ENCODE measurements at places on chromosomes 5 and 9.

GRCh38 chr9:71326360-71326759 lies 204.9 kb upstream of the TRPM3 start:
- DNase-seq: no peak

- no peak for DNase-seq
Measured at GRCh38 chr9:70580606-70581195, 166.2 kb upstream of the KLF9 start.

DNA sequence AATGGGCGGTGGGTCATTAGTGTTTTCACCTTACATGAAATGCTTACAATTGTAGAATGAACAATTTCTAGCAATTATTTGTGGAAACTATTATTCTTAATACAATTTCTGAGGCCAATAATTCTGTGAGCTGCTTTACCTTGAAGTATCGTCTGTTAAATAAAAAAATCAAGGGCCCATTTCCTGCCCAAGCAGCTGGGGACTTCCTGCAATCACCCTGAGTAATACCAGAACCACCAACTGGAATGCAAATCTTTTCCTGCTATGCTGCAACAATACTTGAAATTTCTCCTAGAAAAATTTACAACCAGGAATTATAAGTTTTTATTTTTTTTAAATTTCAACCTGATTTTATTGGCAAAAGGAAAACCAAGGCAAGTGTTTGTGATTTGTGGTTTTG lies 52.6 kb downstream of the ADAMTS16 start:
- no peak for DNase-seq

DNA sequence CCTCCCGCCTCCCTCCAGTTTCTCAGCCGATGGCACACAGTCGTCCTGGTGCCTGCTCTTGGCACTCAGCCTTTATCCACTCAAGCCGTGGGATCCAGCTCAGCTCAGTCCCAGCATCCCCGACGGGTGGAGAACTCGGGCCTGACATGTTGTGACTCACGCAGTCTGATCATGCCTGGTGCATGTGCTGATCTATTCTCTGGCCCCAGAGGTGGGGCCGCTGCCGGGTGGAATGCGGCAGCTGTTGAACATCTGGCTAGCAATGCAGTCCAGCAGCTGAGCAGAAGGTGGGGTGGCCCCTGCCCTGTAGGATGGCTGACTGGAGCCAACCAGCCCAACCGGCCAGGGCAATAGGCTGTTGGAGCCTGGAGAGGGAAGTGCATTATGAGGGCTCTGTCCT lies 1.7 kb upstream of the AIF1L start:
- no peak for DNase-seq

DNA sequence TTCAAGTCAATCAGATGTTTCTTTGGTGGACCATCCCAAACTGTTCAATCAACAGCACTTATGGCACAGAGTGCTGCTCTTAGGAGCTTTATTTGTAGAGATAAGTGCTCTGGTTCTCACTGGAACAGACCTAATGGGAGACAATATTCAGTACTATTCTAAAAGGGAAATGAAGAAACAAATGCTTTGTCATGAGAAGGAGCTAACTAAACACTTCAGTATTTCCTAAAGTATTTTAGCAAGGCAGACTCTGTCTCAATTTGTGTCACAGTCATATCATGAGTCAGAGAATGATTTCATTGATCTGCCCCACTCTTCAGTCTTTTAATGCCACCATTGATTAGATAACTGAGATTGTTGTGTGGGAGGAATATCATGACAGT lies 175.3 kb downstream of the SLF1 start:
- no peak for DNase-seq

- no peak for DNase-seq
Measured at GRCh38 chr5:27311544-27311943, 273.2 kb upstream of the CDH9 start.

DNA sequence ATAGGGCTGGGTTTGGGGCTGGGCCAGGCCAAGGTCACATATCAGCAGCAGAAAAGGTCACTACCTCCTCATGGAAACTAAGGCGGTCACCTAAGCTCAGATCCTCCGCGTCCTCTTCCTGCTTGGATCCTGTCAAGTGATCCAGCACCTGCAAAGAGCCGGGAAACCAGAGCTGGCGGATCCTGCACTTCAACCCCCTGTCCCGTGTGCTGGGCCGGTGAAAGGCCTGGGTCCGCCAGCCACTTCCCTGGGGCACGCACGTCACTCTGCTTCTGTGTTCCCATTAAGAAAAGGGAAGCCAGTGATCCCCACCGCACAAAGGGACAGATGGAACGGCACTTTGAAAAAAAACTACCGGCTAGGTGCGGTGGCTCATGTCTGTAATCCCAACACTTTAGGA lies 61.3 kb upstream of the STXBP1 start:
- DNase-seq: no peak

- no peak for DNase-seq
Measured at GRCh38 chr5:40955313-40955712, 46.0 kb downstream of the C7 start.

GRCh38 chr9:115353681-115354080 lies 235.7 kb upstream of the TNC start:
- DNase-seq: no peak

GRCh38 chr9:27292659-27293405 lies 4.1 kb downstream of the EQTN start:
- DNase-seq: no peak

DNA sequence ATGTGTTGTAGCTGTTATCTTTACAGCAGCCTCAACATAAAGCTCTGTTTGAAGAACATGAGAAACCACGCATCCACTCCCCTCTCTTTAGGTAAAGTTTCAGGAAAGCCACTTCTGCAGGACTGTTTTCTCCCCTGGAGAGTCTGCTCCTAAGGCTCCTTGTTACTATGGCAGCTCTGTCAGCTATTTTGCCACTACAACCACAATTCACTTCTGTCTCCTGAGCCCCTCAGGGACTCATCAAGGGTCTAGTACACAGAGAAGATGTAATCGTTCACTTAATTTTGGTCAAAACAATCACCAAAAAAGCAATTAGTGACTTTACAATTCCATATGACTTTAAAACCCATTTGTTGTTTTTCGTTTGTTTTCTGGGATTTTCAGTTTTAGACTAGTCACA lies 157.7 kb downstream of the FBN2 start:
- no peak for DNase-seq

DNA sequence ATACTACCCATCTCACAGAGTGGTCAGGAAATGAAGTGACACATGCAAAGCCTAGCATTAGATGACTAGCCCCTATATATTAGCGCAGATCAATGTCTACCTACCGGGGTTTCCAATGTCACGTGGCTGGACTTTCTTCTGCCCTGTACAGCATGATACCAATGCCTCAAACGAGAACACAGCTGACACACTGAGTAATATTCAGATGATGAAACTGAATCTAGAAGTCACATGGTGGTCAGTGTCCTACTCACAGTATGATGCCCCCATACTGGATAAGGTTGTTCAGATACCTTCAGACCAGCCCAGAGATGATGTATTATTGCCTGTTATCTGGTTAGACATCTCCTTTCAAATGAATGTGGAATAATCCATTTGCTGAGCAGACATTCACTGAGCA lies 71.1 kb upstream of the FRRS1L start:
- DNase-seq: no peak

DNA sequence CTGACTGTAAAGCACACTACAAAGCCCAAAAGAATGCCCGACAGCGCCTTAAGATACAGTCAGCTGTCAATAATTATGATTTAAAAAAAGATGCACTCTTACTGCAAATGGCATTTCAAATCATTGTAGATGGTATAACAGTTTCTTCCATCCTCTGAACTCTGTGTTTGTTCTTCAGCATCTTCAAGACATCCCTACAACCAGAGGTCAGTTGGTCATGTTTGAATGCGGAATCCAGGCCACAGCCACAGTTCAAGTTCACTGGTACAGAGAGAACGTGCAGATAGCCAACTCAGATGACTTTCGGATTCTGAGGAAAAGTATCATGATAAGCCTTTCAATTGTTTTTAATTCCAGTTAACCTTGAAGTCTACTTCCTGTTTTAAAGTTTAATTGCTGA lies 8.7 kb upstream of the MYOT start:
- no peak for DNase-seq

- no peak for DNase-seq
Measured at GRCh38 chr9:96413302-96414221, 4.6 kb downstream of the ZNF367 start.
